Choroid plexus epithelial cell (primary cell): ENCODE measurements at places on chromosomes 4 and X.
A peak's percentile ranks its signal among the peaks of the same experiment; 100 is the strongest.

DNA sequence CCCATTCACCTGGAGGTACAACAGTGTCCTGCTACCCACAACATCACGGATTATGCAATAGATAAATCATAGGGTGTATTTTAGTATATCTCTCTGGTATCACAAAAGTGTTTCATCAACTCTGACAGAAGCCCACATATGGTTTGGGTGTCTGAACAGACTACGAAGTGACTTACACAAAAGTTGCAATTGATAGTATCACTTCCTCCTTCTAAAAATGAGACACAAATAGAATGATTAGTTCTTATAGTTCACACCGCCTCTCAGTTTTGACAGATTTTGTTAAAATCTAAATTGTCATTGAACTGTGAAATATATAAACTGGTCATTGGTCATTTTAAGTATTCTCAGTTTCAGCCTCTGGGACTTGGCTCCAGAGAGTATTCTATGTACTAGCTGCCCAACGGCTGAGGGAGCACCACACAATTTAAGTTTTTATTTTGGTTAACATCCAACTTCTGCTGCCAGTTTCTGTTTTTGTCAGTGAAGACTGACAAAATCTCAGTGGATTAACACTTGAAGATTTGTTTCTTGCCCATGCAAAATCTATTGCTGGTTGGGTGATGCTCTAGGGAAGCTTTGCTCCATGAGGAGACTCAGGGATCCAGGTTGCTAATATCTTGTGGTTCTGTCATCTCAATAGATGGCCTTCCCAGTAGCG is 113.8 kb upstream of the PUDP start:
- no peak for DNase-seq

DNA sequence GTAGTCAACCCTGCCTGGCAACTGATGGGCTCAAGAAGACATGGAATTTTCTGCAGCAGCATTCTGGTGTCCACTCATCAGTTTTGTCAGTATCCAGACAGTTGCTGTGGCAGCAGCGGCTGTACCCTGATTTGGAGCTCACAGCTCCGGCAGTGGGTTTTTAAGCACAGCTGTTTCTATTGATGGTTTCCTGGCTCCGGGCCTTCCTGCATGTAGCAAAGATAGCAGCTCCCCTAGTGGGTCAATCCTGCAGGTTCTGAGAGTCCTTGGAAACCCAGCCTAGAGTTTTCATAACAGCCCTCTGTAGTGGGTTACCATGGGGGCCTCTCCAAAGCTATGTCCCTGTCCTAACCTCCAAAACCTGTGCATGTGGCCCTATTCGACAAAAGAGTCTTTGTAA is 84.0 kb upstream of the ATP6AP2 start:
- DNase-seq: peak; percentile 64

DNA sequence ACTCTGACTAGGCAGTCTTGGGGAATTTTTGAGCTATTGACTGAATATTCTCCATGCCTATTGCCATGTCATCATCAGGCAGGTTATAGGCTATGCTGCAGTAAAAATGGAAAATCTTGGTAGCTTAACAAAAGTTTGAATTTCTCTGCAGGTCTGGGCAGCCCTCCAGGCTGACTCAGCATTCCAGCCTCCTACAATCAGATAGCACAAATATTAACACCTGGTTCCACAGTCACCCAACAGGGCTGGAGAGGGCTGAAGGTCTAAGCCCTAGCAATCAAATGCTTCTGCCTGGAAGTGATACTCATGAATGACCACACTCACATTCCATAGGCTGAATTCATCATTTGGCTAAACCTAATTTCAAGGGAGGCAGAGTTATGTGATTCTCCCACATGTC is 9.6 kb upstream of the PPP3CA start:
- peak; percentile 95 for DNase-seq

DNA sequence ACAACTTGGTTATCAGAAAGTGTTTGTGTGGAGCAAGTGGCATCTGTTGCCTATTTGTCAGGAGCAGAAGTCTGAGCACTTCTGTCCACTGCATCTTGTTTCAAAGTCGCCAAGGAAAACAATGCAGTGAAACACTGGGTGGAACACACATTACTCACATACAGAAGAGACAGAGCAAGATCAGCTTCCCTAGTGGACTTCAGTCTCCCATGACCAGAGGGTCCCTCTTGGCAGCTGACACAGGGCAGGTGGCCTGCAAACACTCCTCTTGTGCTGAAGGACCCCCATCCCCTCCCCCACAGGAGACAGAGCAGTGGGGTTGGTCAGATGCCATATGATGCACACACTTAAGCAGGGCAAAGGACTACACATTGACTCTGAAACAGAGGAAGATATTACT is 3.6 kb upstream of the BBS12 start:
- peak; percentile 33 for DNase-seq

DNA sequence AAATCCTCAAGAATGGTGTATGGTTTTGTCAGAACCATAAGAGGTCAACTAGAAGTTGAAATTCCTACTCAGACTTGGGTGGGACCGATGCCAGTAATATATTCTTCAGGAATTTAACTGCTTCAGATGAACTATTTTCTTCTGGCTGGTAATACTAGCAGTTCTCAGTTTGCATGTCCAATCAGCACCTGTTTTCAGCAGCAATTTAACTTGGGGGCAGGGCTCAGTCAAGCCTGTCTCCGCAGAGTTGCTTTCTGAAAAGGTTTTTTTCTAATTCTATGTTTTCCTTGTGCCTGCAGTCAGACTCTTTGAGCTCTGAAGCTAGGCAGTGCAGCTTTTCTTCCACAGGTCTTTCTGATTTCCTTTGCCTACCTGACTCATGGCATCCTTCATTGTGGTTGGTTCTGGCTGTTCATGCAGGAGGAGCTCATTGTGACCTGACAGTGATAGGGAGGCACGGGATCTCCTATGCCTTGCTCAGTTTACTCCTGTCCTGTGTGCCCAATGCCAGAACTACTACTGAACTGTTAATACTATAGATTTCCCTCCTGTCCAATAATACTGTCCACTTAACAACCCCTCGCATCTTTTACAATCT is 17.3 kb upstream of the FMR1 start:
- DNase-seq: peak; percentile 41

DNA sequence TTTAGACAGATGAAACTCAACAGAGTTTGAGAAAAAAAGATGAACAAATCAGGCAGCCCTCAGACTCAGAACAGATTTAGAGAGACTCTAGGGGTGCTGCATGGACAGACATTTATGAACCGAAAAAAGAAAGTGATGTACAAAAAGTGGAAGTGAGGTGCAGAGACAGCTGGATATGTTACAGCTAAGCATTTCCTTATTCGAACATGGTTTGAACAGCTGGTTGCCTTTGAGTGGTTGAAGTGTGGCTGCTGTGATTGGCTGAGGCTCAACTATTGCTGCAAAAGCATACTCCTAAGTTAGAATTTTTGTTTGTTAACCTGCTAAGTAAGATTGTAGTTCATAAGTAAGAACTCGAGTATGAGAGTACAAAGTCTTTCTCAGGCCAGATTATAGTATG is 331.5 kb upstream of the PABPC4L start:
- no peak for DNase-seq

GRCh38 chr4:46793036-46793435 is 116.0 kb downstream of the COX7B2 start:
- DNase-seq: no peak

GRCh38 chrX:85243761-85244449 is at the start of the genes SATL1 and ZNF711:
Gene SATL1 (minus strand): TSS chrX:85243779. CDS start chrX:85108968, 134,811 bp downstream.
Gene ZNF711 (plus strand): TSS chrX:85243991. CDS start chrX:85247573, 3,582 bp downstream.
- DNase-seq: peak; percentile 53

- DNase-seq: no peak
These were observed 20.4 kb upstream of the PUDP start for GRCh38 chrX:7168371-7168770.
